ENCODE measurements at places on chromosomes 6 and 20.

DNA sequence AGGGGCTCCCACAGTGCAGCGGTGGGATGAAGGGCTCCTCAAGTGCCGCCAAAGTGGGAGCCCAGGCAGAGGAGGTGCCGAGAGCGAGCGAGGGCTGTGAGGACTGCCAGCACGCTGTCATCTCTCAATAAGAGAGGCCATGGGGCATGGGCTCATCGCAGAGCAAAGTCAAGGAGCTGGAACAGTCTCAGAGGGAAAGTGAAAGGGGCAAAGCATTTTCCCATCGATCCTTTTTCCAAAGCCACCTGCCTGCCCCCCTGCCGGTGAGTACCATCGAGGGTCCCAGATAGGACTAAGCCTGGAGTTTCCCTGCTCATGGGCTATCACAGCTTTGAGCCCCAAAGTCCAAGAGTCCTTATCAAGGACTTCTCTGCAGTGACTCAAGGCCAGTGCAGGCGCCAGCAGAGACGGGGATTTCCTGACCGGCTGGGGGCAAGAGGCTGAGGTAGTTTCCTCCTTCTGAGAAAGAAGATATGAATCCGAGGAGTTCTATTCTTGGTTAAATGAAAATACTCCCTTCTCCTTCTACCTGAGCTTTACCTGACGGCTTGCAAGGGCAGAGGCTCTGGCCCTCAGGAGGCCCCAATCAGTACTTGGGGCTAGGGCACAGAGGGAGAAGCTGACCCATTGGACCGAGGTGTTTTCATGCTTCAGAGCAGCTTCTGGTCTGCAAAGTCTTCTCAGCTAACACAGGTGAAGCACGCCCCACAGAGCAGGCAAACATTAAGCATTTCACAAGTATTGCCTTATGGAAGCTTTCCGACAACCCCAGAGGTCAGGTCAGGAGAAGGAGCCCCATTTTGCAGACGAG lies 22.6 kb downstream of the ETV7 start:
- peak; percentile 42 for DNase-seq

DNA sequence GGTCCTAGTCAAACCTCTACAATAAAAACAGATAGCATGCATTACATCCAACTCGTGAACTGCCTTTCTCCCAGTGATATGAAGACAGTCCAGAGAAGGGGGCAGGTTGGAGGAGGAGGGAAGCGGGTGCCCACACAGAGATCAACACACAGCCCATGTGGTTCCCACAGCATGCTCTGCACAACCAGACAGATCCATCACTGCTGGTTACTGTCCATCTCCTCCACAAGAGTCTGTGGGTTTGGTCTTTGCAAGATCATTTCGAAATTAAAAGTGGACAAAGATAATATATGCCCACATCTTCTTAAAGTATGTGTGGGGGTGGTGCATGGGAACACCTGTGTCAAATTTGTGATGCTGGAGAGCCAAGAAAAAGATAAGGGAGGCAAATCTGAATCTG lies 215.5 kb downstream of the GMDS start:
- DNase-seq, result no peak

GRCh38 chr6:113829696-113830045 lies 27.5 kb upstream of the MARCKS start:
- no peak for DNase-seq

GRCh38 chr6:110512991-110513390 lies 36.6 kb upstream of the SLC22A16 start:
- no peak for DNase-seq
